ENCODE measurements at places on chromosomes 11 and 22. TPM values are rescaled to one million over a fixed set of nuclear protein-coding genes. Genes with fewer than 3 reads are reported as not detected.
A peak's percentile ranks its signal among the peaks of the same experiment; 100 is the strongest.

Gene CHKB
- 47.8 TPM for total RNA-seq

Gene CDC42EP1
- total RNA-seq, result 22.3 TPM

Gene NTM
- 0.34 TPM for total RNA-seq

Gene MMP27
- not detected for total RNA-seq

Gene SUSD2
- total RNA-seq, result 0.05 TPM

Gene SPA17
- total RNA-seq, result 2.6 TPM

Gene MRGPRF
- 27.4 TPM for total RNA-seq

Gene C11orf86
- not detected for total RNA-seq

Gene MRGPRG
- not detected for total RNA-seq

Gene OR8B3
- not detected for total RNA-seq

DNA sequence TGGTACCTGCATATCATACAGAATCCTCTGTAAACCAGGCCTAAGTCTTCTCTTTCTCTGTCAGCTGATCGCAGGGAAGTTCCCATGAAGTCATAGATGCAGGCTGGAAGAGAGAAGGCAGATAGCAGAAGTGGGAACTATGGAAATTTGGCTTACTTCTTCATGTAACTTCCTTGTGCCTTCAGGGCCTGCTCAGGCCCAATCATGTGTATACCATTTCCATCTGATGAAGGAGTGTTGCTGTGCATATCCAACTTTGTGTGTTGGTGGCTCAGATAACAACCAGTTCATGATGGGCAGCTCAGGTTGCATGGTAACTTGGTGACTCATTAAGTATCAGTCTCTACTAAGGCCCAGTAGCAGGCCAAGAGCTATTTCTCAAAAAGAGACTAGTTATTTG lies 53.1 kb upstream of the CEP295 start:
- H3K27me3 ChIP-seq, result no peaks in the 10 kb centered on the region
- DNase-seq, result no peak
- no peak overlapping the region for H3K4me3 ChIP-seq
- no peaks in the 10 kb centered on the region for H3K36me3 ChIP-seq

DNA sequence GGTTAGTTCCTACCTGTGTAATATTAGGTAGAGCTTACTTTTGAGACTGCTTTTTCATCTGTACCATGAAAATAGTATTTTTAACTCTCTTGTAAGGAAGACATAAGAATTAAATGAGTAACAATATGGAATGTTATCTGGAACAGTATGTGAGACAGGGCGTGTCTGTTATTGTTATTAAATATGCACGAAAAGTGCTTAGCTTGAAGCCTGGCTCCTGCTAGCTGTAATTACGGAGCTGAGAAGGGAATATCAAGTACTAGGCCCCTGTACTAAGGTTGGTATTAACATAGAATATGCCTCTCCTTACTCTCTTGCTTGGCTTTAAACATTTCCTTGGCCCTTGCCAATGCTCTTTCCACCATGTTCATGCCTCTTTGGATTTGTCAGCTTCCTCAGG lies 194.0 kb downstream of the FAM76B start:
- no peak overlapping the region for H3K4me3 ChIP-seq
- H3K27ac ChIP-seq, result no peak overlapping the region
- no peaks in the 10 kb centered on the region for H3K27me3 ChIP-seq
- H3K36me3 ChIP-seq, result no peaks in the 10 kb centered on the region
- H3K4me1 ChIP-seq, result no peaks in the 10 kb centered on the region

DNA sequence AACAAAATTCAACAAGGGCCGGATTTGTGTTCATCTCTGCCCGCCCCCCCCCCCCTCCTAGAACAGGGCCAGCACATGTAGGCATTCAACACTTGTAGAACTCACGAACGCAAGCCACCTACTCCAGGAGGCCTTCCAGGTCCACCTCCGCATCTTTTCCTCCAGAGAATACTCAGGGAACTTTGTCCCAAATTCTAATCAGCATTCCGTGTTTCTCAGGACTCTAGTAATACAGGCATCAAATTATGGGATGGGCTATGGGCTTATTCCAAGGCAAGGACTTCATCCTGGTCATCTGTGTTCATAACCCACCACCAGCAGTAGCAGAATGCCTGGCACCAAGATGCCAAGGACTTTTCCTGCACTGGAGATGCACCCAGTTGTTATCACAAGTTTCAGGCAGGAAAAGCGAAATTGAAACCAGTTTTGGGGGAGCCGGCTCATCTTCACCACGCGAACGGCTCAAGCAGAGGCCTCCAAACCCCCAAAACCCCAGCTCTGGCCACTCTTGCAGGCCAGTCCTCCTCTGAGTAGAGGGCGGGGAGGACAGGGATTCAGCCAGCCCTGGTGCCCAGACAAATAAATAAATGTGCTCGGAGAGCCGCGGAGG lies 462 bp downstream of the UBE2L6 start:
- peaks cover 16% of the 10 kb centered on the region for H3K4me1 ChIP-seq
- 0 out of 2 replicates have a peak, but pooled peaks cover 4% of the 10 kb centered on the region for H3K36me3 ChIP-seq
- peak overlapping the region; percentile 31 for H3K27ac ChIP-seq
- H3K27me3 ChIP-seq, result no peaks in the 10 kb centered on the region
- DNase-seq, result no peak
- peak overlapping the region; percentile 78 for H3K4me3 ChIP-seq

DNA sequence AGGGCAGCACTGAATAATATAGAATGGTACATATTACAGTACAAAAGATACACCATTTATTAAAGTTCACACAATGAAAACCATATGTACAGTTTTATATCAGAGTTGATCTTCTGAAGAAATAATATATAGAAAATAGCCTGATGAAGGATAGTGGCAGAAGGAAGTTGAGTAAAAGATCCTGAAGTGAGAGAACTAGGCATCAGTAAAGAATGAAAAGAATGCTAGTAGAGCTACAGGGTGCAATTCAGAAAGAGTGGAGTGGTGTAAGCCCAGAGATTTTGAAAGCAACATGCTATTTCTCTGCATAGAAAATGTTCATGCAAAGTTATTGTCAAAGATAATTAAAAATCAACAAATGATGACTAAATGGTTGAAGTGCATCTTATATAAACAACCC lies 1552.7 kb upstream of the TENM4 start:
- no peaks in the 10 kb centered on the region for H3K4me1 ChIP-seq
- H3K4me3 ChIP-seq, result no peak overlapping the region
- DNase-seq, result no peak
- H3K27ac ChIP-seq, result no peak overlapping the region
- H3K36me3 ChIP-seq, result no peaks in the 10 kb centered on the region
- no peaks in the 10 kb centered on the region for H3K27me3 ChIP-seq

DNA sequence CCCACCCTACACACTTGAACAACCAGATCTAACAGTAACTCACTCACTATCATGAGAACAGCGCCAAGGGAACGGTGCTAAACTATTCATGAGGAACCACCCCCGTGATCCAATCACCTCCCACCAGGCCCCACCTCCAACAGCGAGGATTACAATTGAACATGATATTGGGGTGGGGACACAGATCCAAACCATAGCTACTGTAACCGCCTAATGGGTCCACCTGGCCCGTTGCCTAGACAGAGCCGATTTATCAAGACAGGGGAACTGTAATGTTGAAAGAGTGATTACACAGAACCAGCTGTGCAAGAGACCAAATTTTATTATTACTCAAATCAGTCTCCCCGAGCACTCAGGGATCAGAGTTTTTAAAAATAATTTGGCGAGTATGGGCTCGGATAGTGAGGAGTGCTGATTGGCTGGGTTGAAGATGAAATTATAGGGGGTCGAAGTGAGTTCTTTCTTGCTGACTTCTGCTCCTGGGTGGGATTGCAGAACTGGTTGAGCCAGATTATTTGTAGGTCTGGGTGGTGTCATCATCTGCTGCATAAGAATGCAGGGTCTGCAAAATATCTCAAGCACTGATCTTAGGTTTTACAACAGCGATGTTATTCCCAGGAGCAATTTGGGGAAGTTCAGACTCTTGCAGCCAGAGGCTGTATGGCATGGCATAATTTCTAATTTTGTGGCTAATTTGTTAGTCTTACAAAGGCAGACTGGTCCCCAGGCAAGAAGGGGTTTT lies 17.9 kb upstream of the ZC3H12C start:
- H3K4me1 ChIP-seq, result peaks cover 6% of the 10 kb centered on the region
- no peaks in the 10 kb centered on the region for H3K36me3 ChIP-seq
- H3K27me3 ChIP-seq, result no peaks in the 10 kb centered on the region
- no peak for DNase-seq
- no peak overlapping the region for H3K4me3 ChIP-seq
- H3K27ac ChIP-seq, result no peak overlapping the region

DNA sequence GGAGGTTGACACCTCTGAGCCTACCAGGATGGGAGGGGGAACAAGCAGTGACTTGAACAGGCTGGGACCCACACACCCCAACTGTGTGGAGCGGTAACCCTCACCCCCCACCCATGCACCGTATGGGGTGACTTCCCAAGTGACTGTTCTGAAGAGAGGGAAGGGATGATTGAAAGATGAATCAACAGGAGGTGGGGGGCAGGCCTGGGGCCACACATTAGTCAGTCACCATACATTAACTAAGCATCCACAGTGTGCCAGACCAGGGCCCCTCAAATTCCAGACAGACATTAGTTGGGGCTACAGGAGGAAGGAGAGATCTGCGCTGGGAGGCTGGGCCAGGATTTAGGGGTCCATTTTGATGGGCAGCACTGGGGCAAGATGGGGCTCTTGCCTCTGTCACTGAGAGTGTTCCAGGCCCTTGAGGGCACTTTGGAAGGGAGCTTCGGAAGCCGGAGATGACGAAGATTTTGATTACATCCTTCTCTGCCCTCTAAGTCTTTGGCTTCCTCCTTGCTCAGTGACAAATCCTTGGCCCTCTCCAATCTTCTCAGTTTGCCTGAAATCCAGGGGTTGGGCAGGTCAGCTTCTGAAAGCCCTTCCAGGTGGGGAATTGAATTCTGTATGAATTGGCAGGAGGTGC lies 966 bp downstream of the SMTN start:
- H3K4me3 ChIP-seq, result peak overlapping the region; percentile 75
- H3K27me3 ChIP-seq, result no peaks in the 10 kb centered on the region
- peaks cover 53% of the 10 kb centered on the region for H3K36me3 ChIP-seq
- H3K27ac ChIP-seq, result peak overlapping the region; percentile 66
- H3K4me1 ChIP-seq, result peaks cover 34% of the 10 kb centered on the region

DNA sequence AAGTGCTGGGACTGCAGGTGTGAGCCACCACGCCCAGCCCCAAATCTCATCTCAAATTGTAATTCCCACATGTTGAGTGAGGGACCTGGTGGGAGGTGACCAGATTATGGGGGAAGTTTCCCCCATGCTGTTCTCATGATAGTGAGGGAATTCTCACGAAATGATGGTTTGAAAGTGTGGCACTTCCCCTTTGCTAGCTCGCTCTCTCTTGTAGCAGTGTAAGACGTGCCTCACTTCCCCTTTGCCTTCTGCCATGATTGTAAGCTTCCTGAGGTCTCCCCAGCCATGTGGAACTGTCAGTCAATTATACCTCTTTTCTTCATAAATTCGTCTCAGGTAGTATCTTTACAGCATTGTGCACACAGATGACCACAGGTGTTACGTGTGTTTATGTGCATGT lies 357.8 kb downstream of the CADM1 start:
- H3K36me3 ChIP-seq, result no peaks in the 10 kb centered on the region
- H3K4me1 ChIP-seq, result no peaks in the 10 kb centered on the region
- H3K4me3 ChIP-seq, result no peak overlapping the region
- H3K27me3 ChIP-seq, result no peaks in the 10 kb centered on the region
- no peak for DNase-seq

DNA sequence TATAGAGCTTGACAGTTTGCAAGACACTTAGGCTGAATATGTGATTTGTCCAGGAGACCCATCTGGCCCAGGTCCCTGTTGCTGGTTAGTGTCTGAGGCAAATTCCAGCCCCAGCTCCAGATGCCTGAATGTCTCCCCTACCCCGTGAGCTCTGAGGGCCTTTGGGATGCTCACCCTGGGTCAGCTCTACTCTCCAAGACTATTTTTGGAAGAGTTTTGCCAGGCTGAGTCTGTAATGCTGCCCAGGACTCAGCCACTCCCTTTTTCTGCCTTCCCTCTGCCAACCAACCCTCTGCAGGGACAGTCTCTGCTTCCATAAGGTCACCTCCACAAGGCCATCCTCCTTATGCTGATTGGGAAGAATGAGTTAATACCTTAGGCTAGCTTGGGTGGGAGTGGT lies 66.3 kb downstream of the CABIN1 start:
- no peak overlapping the region for H3K4me3 ChIP-seq
- no peaks in the 10 kb centered on the region for H3K27me3 ChIP-seq
- no peak overlapping the region for H3K27ac ChIP-seq
- DNase-seq, result no peak
- no peaks in the 10 kb centered on the region for H3K4me1 ChIP-seq

Measured in SJSA1 (cell line).